Ecto neural progenitor cell (in vitro differentiated cells): ENCODE measurements at places on chromosomes 1 and 21.

GRCh38 chr1:63821091-63822005 lies 47.5 kb downstream of the ROR1 start:
- no peak for DNase-seq

GRCh38 chr1:117793413-117793812 lies 136.0 kb downstream of the GDAP2 start:
- no peak for DNase-seq

DNA sequence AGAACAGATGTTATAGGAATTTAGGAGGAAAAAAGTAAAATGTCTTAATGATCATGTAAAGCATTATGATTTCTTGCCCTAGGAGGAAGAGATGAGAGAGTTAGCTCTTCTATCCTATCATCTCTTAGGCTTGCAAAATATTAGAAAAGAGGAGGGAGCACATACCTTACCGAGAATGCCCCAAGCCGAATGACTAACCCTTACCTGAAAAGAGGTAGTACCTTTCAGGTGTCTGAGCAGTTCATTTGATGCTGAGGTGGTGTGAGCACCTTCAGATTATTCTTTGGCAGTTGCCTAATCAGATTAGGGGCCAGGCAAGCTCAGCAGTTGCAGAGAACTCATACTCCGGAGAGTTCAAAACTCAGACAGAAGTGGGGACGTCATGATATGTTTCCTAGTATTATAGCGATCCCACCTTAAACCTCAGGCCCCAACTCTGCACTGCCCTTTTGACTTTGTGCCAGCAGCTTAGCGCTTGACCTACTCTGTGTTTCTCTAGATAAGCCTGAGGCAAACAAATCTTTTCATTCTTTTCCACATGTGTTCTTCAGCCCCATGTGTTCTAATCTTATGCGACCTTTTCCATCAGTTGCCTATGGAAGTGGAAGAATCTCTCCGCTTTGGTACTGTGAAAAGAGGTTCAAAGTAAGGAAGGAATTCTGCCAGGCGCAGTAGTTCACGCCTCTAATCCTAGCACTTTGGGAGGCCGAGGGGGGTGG lies 52.5 kb downstream of the ATP2B4 start:
- DNase-seq = no peak

GRCh38 chr21:20997636-20998455 lies at the start of gene NCAM2:
NCAM2 (plus strand) TSS chr21:20998409.
- peak; percentile 89 for DNase-seq

DNA sequence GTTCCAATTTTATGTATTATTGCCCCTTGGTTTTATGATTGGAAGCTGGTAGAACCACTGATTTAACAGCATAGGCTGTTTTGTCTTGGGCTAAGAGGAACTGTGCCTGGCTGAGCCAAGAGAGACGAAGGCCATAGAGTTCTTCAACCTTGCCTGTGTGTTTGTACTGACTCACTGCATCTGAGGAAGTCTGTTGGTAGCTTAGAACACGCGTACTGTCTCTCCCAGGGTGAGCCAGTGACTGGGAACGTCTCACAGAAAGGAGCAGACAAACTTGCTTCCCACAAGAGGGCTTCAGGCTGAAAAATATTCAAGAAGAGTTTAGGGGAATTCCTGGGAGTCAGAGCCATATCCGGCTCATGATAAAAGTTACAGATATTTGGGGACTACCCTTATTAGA lies 14.9 kb downstream of the TMEM51 start:
- no peak for DNase-seq

DNA sequence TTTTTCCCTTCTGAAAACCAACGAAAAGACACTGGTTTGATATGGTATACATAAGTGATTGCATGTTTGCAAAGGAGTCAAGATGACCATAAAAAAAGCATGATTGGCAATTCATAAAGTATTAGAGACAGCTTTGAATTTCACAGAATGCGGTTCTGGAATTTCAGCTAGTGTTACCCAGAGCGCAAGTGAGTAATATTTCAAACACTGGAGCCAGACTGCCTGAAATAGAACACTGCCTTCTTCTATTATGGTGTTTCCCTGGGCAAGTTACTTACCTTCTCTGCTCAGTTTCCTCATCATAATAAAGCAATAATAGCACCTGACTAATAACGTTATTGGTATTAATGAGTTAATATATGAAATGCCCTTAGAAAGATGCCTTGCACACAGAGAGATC lies 54.7 kb downstream of the NEGR1 start:
- no peak for DNase-seq

DNA sequence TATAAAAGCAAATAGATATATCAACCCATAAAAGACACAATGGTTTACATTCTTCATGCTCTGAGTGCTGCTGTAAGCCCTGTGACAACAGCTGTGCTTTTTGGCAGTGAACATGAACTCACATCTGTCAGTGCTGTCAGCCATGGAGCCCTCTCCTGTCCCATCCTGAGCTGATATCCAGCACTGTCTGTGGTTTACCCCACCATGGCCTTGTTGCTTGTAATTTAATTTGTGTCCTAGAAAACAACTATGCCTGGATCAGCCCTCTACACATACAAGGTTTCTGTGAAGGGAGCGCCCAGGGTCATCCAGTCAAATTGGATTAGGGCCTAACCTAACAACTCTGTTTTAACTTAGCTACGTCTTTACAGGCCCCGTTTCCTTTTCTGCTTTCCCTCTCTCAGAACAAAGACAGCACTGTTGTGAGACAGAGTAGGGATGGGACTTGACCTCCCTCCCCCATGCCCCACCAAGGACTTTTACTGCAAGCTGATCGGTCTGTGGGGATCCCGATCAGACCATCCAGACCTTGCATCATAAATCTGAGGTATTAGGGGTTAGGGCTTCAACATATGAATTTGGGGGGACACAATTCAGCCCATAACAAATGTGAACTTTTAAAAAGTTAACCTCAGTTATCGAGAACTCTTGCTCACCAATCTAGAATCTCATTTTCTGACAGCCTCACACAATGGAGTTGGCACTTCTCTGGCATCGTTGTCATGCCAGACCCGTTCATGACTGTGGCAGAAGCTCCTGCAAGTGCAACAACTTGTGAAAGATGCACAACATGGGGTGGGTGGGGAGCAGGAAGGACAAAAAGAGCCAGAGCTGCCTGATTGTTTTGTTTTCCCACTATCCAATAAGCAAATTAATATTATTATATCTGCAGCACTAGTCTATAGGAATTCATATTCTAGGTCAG lies 16.4 kb upstream of the SLC44A3 start:
- no peak for DNase-seq

- no peak for DNase-seq
Observed at GRCh38 chr1:5428351-5428750, 563.9 kb downstream of the NPHP4 start.
